Right cardiac atrium (tissue), 5 donors: ENCODE measurements at places on chromosomes 7 and 10.

DNA sequence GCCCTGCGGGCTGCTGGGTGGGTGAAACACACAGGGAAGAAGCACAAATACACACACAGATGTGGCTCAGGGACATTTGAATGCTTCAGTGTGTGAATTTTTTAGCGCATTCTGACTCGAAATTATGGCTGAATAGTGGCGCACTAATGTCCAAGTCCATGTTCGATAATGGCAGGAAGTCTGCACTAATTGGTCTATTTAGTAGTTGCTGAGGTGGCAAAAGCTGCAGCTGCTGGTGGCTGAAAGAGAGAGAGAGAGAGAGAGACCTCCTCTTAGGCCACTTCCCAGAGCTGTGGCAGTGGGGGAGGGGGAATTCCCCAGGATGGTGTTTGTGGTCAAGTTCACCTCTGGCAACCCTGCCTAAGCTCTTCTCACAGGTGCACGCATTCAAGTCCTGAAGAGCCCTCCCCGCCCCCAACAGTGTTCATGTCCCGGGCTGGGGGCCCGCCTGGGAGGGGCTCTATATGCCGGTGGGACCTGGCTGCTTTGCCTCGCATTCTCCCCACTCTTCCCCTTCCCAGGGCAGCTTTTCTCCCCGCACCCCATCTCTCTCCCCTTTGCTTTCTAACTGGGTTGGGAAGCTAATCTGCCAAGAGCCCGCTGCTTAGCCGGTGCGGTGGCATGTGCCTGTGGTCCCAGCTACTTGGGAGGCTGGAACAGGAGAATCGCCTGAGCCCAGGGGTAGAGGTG is 6.0 kb upstream of the MNX1 start:
- DNase-seq, result no peak

DNA sequence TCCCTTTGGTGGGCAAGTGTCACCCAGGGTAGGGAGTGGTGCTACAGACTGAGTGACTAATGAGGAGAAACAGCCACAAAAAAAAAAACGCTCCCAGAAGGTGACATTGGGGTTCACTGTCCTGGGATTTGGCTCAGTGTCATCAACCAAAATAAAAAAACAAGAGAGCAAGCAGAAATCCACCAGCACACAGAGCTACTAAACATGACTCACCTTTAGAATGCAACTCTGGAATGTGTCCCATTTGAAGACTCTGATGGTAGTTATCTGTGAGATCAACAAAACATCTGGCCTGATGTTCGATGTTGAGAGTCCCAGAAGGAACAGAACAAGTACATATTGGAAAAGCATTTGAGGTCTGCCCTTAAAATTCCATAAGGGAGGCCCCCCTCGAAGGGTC is 200.3 kb upstream of the LYZL2 start:
- DNase-seq, result no peak

GRCh38 chr7:97639036-97639435 is 92.8 kb upstream of the TAC1 start:
- DNase-seq, result no peak

DNA sequence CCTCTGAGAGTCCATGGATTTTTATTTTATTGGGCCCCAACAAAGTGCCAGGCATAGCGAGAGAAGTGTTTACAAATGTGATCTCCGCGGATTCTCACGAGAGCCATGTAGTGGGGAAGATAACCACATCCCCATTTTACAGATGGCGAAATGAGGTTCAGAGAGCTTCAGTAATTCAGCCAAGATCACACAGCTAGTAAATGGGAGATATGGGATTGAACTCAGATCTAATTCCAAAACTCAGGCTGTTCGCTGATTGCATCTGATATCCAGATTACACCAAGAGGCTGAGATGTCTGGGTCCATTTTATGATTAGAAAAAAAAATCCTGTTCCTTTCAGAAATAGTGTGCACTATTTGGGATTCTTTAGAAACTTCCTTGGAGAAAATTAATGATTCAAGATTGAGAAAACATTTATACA is 1.3 kb downstream of the FAS start:
- no peak for DNase-seq
